ENCODE measurements at places on chromosomes 16 and 17.

GRCh38 chr17:63039342-63039741 lies 73.3 kb downstream of the TANC2 start:
- DNase-seq, result no peak

GRCh38 chr16:64375391-64375980 lies 746.4 kb downstream of the CDH11 start:
- no peak for DNase-seq

DNA sequence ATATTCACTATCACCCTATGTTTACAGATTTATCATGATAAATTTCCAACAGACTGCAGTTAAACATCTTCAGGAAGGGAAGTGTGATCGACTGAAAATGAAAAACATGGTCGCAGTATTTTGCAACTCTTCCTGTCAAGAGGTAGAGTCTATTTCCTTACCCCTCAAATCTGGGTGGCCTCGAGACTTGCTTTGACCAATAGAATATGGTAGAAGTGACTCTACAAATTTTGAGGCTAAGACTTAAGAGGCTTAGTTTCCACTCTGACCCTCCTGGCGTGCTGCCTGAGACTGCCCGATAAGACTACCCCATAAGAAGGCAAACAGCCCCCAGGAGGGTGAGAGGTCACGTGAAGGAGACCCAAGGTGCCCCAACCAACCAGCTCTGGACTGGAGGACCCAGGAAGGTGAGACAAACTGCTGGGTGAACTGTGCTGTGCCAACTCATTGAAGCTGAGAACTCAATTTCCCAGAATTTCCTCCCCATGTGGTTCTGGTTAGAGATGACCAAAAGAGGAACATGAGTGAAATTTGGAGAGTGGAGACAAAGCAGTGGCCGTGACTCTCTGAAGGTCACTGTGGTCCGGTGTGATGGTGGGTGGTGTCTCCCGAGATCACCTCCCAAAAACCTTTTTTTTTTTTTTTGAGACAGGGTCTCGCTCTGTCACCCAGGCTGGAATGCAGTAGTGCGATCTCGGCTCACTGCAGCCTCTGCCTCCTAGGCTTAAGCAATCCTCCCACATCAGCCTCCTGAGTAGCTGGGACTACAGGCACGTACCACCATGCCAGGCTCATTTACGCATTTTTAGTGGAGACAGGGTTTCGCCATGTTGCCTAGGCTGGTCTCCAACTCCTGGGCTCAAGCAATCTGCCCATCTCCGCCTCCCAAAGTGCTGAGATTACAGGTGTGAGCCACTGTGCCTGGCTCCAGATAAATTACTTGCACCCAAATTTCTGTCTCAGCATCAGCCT lies 38.2 kb upstream of the LITAF start:
- no peak for DNase-seq

DNA sequence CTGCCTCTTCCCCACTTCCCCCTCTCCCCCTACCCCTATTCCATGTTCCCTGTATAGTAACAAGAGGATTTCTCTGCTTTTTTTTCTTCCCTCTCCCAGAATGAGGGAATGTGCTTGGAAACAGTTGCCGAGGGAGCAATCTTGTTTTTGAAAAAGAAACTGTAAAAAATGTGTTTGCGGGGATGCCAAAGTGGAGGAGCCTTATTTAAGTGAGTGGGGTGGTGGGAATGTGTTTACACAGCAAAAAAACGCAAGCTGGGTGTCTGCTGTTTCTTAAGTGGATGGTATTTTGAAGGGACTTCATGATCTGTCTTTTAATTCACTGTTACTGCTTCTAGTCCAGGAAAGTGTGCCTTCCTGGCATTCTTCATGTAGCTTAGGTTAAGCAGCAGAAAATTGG lies 254.4 kb downstream of the SHISA9 start:
- no peak for DNase-seq

DNA sequence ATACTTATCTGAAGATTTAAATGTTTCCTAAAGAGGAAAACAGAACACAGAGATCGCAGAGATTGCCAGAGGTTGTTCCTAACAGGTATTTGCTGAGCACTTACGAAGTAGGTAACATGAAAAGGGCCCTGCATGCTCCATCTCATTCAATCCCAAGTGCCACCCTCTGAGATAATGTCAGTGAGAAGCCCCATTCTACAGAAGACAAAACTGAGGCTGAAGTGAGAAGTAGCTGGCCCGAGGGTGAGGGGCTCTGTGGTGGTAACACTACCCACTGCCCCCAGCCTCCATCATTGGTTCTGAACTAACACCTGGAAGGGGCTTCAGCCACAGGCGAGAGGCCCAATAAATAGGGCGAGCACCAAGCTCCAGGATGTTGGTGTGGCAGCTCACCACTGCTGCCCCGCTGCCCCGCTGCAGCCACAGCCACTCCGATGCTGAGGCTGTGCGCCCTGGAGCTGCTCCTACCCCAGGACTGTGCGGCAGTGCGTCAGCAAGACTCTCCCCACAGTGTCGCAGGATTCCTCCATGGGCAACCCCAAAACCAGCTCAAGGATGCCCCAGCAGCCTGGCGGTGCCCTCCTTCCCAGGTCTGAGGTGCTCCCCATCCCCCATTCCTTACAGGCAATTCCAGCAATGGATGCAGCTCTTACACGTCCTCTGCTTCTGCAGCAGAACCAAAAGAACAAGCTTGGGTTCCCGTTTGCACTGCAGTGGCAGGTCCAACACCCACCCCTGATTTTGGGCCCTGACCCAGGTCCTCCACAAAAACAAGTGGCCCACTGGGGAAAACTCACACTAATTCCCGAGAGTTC lies 10.3 kb downstream of the FLCN start:
- DNase-seq, result no peak

GRCh38 chr17:77180503-77181357 lies 40.0 kb downstream of the SEC14L1 start:
- no peak for DNase-seq

DNA sequence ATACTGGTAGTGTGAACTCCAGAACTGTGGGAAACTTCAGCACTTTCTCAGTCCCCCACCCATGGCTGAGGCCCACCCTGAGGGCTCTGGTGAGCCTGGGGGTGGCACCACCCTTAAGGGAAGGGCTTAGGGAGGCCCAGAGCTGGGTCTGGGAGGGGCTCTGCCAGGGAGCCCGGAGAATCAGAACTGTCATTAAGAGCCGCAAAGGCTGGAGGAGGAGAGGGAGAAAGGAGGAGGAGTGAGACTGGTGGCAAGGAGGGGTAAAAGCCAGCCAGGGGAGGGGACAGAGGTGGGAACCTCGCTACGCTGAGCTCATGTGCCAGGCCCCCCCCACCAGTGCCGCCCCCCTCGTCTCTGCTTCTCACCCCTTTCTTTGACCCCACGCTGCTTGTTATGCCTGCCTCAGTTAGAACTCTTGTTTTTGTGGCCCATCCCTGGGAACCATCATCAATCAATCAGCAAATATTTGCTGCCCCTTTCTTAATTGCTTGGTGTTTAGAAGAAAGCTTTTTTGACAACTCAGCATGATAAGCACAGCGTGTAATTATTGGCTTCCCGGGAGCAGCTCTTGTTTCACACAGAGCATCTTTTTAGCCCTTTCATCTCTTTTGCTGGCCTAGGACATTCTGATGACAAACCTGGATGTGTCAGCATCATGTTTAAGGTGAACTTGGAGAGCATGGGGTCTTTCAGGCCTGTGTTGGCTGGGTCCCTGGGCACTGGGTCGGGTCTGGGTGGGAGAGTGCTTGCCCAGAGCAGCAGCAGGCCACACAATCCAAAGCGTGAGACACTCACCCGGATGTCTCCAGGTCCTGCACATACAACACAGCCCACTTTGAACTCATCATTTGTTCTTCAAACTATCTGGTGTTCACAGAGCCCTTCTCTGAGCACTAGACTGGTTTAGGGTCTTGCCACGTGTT lies 77.7 kb downstream of the NETO2 start:
- DNase-seq, result no peak

GRCh38 chr17:4232168-4232813 lies 31.5 kb downstream of the ANKFY1 start:
- no peak for DNase-seq

GRCh38 chr16:63995025-63995424 lies 1126.8 kb downstream of the CDH11 start:
- no peak for DNase-seq

DNA sequence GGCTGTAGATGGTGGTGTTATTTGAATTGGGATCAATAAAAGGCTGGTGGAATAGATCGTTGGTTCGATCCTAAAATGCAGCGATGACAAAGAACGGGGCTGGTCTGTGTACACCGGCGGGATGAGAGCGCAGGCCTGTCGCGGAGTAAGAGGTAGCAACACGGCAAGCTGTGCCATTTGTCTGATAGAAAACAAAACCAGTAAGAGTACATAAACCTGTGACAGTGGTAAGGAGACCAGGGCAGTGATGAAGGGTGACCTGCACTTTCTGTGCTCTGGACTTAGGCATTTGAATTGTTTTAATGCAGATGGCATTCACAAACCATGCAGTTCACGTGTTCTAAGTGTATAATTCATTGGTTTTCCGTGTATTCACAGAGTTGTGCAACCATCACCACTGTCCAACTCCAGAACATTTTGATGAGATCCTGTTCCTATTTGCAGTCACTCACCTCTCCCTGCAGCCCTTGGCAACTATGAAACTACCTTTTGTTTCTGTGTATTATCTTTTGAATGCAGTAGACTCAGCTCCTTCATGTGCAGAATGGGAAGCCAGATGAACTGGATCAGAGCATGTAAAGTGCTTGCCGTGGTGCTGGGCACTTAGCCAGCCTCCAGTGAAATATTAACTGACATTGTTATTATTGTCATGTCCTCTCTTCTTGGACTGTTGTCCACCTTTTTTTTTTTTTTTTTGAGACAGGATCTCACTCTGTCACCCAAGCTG lies 286.1 kb downstream of the SNX29 start:
- DNase-seq, result peak; percentile 33

DNA sequence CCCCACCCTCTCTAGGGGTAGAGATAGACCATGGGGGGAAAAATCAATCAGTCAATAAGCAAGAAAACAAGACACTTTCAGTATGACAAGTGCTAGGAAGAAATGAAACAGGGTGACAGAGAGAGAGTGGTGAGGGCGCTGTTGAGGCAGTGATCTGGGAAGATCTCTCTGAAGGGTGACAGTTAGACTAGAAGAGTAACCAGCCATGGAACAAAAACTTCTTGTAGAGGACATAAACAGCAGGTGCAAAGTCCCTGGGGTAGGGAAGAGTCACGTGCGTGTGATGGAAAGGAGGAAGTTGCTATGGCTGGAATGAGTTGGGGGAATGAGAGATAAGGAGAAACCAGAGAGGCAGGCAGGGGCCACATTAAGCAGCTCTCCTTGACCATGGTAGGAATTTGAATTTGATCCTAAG lies 16.8 kb upstream of the EMP2 start:
- DNase-seq, result no peak

DNA sequence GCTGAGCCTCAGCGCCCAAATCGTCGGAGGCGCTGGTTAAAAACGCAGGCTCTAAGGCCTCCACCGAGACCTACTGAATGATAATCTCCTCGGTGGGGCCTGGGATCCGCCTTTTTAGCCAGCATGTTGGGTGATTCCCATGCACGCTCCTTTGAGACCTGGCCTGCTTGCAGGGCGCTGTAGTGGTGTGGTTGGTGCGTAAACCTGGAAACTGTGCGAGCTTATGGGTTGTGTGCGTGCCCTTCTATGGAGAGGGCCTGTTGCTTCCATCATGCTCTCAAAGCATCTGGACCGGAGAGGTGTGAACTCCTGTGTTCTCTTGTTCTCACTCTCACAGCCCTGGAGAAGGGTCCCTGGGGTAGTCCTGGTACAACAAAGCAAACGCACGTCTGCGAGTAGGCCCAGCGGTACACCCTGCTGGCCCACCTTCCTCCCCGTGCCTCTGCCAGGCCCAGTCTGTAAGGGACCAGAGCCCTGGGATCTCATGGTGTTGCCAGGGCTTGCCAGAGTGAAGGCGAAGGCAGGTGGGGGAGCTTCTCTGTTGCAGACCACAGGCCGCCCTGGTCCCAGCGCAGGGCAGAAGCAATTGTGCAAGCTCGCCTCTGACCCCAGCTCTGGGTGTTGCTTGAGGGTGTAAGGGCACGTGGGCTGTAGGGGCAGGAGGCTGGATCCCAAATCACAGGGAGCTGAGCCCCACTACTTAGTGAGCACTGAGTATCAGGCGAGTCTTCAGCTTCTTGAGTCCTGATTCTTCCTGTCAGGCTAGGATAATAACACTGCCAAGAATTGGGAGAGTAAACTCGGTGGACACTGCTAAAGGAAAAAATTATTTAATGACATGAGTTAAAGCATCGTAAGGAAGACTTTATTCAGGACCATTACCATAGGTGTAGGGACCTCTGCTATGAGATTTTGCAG lies 879 bp upstream of the LRRC75A start:
- DNase-seq, result no peak

DNA sequence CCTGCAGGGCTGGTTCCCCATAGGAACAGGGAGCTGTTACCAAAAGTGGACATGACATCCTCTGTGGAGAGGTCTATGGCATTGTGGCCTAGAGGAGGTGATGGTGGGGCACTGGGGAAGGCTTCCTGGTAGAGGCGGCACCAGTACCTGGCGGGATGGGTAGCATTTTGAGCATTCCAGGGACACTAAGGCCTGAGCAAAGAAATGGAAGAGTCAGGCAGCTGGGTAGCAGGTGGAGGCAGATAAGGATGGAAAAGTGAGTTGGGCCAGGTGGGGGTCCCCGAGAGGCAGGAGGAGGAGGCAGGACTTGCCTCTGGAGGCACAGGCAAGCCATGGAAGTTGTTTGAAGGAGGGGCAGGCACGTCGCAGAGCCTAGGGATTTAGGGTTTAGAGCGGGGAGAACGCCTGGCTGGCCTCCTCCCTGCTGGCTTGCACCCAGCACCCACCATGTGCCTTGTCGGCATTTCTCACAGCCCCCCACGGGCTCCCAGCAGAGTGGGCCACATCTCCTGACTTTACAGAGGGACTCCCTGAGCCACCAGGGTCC lies 5.1 kb upstream of the ADCY7 start:
- no peak for DNase-seq

GRCh38 chr16:55465077-55465896 lies 13.7 kb upstream of the MMP2 start:
- peak; percentile 74 for DNase-seq

GRCh38 chr16:23867566-23867965 lies 31.8 kb downstream of the PRKCB start:
- DNase-seq, result no peak

- DNase-seq, result no peak
Observed at GRCh38 chr16:23833960-23834685, 1.7 kb upstream of the PRKCB start.

- DNase-seq, result no peak
Observed at GRCh38 chr16:3655030-3655395, 522 bp downstream of the DNASE1 start.

- DNase-seq, result no peak
Observed at GRCh38 chr17:903691-904481, 75.7 kb downstream of the NXN start.

GRCh38 chr17:82446124-82446523 lies 4.4 kb downstream of the CYBC1 start:
- no peak for DNase-seq

- no peak for DNase-seq
Observed at GRCh38 chr16:80515374-80515773, 25.4 kb upstream of the DYNLRB2 start.

- no peak for DNase-seq
Observed at GRCh38 chr16:7805686-7806396, 473.2 kb downstream of the RBFOX1 start.

DNA sequence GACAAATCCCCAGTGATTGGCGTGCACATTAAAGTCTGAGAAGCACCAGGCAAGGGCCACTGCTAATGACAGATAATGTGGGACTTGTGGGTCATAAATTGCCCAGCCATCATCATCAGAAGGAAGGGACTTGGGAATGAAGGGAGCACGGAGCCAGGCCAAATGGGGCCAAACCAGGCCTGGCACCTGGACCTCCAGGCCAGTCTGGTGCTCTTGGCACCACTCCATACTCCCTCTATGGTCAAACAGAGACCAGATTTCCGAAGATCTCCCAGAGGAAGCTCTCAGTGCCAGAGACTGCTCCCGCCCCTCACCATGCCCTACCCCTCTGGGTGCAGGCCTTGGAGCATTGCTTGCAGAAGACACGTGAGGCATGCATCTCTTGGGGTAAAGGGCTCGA lies 142.2 kb downstream of the CCDC182 start:
- DNase-seq, result no peak
